A673 (cell line): ENCODE measurements at places on chromosomes 13 and 19.

DNA sequence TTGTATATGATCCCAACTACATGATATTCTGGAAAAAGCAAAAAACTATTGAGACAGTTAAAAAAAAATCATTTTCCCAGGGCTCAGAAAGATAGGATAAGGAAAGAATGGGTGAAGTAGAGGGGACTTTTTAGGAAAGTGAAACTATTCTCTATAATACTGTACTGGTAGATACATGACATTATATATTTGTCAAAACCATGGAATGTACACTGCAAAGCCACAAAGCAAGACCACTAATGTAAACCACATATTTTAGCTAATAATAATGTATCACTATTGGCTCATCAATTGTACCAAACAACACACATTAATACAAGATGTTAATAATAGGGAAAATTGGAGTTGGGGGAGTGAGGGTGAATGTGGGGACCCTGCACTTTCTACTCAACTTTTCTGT, 182.6 kb downstream of the EFNB2 start:
- no peaks in the 10 kb centered on the region for H3K36me3 ChIP-seq
- H3K4me1 ChIP-seq = no peaks in the 10 kb centered on the region
- H3K27ac ChIP-seq = no peak overlapping the region
- peaks cover 25% of the 10 kb centered on the region for H3K27me3 ChIP-seq
- H3K4me3 ChIP-seq = no peak overlapping the region

DNA sequence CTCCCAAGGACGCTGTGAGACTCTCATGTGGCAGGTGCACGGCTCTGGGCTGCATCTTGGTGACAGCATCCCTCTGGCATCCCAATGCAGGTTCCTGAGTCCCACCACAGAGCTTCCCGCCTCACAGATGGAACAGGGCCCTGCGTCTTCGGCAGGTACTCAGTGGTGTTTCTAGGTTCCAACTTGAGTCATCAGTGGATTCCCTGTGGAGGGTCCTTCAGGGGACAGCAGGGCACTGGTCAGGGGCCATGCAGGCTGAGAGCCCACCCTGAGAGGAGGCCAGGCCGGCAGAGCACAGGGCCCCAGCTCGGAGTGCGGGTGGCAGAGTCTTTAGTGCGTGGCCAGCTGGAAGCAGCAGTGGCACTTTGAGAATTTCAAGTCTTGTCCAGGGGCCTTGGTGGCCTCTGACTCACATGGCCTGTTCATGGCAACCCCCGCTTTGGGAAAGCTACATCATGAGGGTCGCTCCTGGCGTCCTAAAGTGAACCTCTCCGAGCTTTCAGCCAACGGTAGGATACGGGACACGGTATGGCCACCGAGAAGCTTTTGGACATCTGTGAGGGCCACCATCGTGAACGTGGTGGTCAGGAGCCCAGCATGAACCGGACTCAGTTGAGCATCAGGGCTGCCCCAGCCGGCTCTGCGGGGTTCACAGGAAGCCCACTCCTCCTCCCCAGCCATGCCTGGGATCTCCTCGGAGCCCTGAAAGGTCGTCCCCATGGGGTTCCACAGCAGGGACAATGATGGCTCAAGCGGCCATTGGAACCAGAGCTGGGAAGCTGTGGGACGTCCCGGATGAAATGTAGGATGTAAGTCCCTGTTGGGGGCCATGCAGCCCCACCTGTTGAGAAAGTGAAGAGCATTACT, 72.0 kb upstream of the MCF2L start:
- H3K27me3 ChIP-seq = no peaks in the 10 kb centered on the region
- H3K36me3 ChIP-seq = no peaks in the 10 kb centered on the region
- H3K4me1 ChIP-seq = peaks cover 15% of the 10 kb centered on the region
- H3K27ac ChIP-seq = no peak overlapping the region
- H3K4me3 ChIP-seq = no peak overlapping the region
- no peak for DNase-seq

DNA sequence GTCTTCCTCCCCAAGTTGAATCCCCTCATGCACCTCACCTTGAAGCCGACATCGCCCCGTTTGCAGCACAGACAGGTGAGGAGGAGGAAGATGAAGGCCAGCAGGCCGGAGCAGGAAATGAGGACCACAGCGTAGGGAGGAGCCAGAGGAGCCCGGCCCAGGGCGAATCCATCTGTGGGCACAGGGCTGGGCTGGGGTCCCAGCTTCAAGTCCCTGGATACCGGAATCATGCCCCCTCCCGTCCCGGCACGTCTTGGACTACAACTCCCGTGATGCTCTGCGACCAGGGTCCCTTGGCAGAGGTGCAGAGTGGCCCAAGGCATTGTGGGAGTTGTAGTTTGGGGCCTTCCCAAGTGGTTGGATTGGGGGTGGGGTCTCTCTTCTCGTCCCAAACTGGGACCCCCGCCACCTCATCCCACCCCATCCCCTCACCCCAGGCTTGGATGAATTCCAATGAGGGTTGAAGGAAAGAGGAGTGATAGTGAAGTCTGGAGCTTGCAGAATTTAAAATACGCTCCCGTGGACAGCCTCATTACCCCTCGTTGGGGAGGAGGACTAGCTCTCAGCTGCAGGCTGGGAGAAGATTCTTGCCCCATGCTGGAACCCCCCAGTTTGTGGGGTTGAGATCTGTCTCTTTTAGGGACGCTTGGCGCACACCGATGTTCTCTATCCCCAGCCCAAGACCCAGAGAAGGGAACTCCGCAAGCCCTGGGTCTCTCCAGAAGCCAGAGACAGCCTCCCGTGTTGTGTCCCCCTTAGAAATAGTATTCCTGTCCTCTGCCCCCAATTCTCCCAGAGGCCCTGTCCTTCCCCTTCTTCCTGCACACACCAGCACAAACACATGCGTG, 990 bp downstream of the LMTK3 start:
- no peaks in the 10 kb centered on the region for H3K36me3 ChIP-seq
- DNase-seq = peak; percentile 75
- no peak overlapping the region for H3K27ac ChIP-seq
- H3K27me3 ChIP-seq = no peaks in the 10 kb centered on the region

DNA sequence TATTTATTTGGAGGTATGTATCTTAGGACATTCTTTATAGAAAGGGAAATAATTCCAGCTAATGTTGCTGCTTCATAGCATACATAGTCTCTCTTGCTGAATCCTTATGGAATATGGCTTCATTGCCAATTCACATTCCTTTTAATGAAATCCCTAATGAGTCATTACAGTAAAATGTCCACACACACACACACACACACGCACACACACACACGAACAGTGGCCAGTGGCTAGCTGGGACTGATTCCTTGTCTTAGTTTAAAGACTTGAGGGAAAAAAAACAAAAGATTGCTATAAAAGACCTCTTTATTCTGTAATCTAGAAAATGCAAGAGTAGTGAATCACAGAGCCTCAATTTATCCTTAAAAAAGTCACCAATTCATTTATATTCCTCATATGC, 301.6 kb downstream of the SLITRK6 start:
- H3K36me3 ChIP-seq = no peaks in the 10 kb centered on the region
- H3K27me3 ChIP-seq = no peaks in the 10 kb centered on the region
- no peak overlapping the region for H3K27ac ChIP-seq
- H3K4me1 ChIP-seq = peaks cover 7% of the 10 kb centered on the region
- no peak for DNase-seq
- H3K4me3 ChIP-seq = no peak overlapping the region

DNA sequence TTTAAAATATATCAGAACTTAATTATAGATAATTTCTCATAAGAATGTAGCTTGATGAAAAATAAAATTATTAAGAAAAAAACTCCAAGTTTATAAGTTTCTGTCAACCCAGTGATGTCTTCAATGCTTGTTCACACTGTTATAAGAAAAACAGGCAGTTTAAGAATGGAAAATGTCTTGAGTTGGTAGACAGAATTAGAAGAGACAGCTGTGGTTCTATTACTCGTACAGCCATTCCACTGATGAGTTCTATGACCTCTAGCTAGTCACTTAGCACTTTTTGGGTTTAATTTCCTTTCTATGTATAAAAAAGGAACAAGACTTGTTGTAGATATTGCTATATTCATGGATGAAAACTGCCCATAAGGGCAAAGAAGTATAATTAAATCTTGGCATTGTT, 1013.1 kb upstream of the ATXN8OS start:
- H3K27ac ChIP-seq = no peak overlapping the region
- no peaks in the 10 kb centered on the region for H3K4me1 ChIP-seq
- H3K27me3 ChIP-seq = no peaks in the 10 kb centered on the region
- DNase-seq = no peak

DNA sequence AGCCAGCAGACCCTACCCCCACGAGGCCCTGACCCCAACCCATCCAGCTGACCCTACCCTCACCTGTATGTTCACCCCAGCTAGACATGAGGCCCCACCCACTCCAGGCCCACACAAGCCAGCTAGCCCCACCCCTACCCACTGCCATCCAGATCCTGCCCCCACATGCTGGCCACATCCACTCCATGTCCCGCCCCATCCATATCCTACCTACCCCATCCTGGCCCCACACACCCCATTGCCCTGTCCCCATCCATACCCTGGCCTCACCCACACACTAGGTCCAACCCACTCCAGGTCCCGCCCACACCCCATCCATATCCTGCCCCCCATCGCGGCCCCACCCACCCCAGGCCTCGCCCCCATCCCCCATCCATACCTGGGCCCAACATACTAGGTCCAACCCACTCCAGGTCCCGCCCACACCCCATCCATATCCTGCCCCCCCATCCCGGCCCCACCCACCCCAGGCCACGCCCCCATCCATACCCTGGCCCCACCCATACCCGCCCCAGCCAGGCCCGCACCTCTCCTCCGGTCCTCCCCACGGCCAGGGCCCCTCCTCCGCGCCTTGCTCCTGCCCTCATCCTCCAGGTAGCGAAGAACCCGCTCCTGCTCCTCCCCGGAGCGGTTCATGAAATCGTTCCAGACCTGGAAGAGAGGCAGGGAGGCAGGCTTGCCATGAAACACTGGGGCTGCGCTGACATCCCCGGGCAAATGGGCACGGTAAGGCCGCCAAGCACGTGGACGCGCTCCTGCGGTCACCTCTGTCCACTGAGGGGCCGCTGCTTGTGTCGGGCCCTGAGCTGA, 7.2 kb downstream of the RNU6-9 start:
- DNase-seq = peak; percentile 44
- H3K36me3 ChIP-seq = peaks cover 4% of the 10 kb centered on the region
- H3K27ac ChIP-seq = no peak overlapping the region
- no peaks in the 10 kb centered on the region for H3K27me3 ChIP-seq

DNA sequence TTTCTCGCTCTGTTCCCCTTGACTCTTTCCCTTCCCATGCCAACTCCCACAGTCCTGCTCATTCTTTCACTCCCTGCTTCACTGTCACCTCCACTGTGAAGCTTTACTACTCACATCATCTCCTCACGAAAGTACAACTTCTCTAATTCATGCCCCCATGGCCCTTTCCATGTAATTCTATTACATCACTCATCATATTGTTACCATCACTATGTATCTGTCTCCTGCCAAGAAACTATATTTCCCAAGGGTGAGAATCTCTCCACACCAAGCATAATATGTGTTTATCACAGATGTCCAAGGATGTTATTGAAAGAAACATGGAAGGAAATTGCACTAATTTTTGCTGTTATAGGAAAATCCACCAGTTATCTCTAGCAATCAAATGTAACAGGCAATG, 37.2 kb upstream of the LRCH1 start:
- no peaks in the 10 kb centered on the region for H3K27me3 ChIP-seq
- DNase-seq = no peak
- peaks cover 21% of the 10 kb centered on the region for H3K4me1 ChIP-seq
- H3K4me3 ChIP-seq = no peak overlapping the region
- no peaks in the 10 kb centered on the region for H3K36me3 ChIP-seq

DNA sequence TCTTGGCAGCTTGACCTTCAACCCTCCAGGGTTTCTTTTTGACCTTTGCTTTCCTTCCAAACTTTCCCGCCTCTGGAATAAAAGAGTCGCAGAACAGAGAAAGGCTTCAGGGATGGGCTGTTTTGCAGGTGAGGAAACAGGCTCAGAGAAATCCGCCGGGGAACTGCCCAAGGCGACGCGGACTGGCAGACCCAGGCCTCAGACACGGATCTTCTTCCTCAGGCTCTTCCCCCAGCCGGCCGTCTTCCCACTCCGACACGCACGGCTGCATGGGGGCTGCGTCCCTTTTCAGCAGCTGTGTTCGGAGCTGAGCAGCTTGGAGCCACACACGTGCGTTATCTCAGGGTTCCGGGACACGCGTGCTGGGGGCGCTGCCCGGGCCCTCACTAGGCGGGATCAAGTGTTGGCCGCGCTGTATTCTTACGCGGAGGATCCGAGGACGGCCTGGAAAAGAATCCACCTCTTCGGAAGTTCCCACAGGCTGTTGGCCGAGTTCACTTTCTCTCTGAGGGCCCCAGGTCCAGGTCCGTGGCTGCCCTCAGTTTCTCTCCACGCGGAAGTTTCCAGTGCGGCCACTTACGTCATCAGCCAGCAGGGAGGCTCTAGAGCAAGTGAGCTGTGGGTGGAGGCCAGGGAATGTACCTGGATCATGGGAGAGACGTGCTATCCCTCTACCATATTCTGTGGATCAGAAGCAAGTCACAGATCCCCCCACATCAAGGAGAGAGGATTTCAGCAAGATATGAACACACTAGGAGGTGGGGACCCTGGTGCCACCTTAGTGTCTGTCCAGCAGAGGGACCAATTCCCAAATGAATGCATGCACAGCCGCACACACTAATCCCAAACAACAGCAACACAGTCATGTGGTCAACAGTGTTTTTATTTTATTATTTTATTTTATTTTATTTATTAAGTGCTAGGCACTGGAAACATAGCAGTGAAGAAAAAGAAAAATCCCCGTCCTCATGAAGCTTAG, 100.4 kb downstream of the ING1 start:
- H3K27me3 ChIP-seq = no peaks in the 10 kb centered on the region
- H3K4me3 ChIP-seq = no peak overlapping the region
- DNase-seq = no peak
- no peak overlapping the region for H3K27ac ChIP-seq

DNA sequence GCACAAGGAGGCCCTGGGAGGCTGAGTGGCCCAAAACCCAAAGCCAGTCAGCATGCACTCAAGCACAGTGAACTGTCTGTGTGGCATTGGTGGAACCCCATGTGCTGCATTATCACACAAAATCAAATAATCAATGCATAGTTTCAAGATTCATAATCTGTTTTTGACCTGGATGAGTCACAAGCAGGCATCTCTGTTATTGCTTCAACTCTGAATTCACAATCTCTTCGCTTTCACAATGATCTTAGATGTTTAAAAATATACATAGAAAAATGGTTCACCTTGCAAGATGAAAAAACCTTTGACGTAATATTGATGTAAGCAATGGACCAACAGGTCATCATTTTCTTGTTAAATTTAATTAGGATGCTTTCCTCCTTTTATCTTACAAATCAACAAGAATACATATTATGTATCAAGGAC, 455.4 kb downstream of the IRS2 start:
- no peak overlapping the region for H3K4me3 ChIP-seq
- H3K4me1 ChIP-seq = no peaks in the 10 kb centered on the region
- H3K27me3 ChIP-seq = no peaks in the 10 kb centered on the region

GRCh38 chr19:18074192-18074591, 12.5 kb downstream of the IL12RB1 start:
- H3K4me1 ChIP-seq = no peaks in the 10 kb centered on the region
- no peak for DNase-seq
- H3K36me3 ChIP-seq = no peaks in the 10 kb centered on the region

GRCh38 chr13:52835071-52835839, 13.2 kb downstream of the PCDH8 start:
- H3K27ac ChIP-seq = no peak overlapping the region
- H3K36me3 ChIP-seq = no peaks in the 10 kb centered on the region
- no peak for DNase-seq

GRCh38 chr13:114022876-114023275, 49.0 kb upstream of the C13orf46 start:
- no peak for DNase-seq
- no peak overlapping the region for H3K4me3 ChIP-seq
- H3K4me1 ChIP-seq = no peaks in the 10 kb centered on the region
- H3K27ac ChIP-seq = no peak overlapping the region
- H3K27me3 ChIP-seq = no peaks in the 10 kb centered on the region
- no peaks in the 10 kb centered on the region for H3K36me3 ChIP-seq
